ENCODE measurements at places on chromosomes 1 and 21. TPM values are rescaled to one million over a fixed set of nuclear protein-coding genes. Genes with fewer than 3 reads are reported as not detected.

DNA sequence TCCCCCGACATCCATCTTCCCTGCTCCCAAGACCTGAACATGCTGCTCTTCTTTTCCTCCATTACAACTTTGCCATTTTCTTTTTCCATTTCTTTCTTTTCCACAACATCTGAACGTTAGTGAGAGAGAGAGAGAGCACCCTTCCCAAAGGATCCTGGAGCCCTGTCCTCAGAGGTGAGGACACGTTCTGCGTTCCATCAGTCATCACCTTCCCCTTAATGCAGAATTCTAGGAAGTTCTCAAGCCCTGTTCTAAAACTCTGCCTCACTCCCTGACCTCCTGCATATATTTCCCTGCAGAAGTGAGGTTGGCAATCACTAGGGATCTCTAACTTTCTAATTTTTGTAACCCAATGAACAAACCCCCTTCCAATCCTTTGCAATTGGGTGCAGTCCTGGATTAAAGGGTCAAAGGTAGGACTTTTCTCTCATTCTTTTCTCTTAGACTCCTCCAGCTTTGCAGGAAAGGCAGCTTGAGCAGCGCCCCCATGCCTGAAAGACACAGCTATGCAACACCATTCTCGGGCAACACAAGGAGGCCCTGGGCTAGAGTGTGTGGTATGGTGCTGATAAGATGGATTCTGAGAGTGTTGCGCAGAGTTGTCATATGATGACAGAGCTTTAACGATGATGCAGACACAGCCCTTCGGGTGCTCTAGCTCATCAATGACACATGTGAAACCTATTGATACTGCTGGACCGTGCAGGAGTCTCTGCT, 59.2 kb upstream of the TNR start:
- no peak for DNase-seq

GRCh38 chr1:62796221-62796620, 12.3 kb downstream of the ATG4C start:
- DNase-seq = no peak

- peak; percentile 75 for DNase-seq
These were observed 825 bp downstream of the DCAF8 start for GRCh38 chr1:160261556-160261892.

DNA sequence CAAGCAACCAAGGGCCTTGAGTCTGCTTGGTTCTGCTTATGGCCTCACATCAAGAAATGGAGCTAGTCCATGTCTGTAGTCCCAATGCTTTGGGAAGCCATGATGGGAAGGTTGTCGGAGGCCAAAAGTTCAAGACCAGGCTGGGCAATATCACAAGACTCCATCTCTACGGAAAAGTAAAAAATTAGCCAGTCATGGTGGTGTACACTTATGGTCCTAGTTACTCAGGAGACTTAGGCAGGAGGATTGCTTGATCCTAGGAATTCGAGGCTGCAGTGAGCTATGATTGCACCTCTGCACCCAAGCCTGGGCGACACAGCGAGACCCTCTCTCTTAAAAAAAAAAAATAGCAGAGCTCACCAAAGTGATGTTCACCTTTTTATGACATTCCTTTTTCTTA, 80.1 kb upstream of the DNAJC6 start:
- DNase-seq = no peak

- DNase-seq = no peak
These were observed 262.2 kb upstream of the POU3F1 start for GRCh38 chr1:38308780-38309179.

- no peak for DNase-seq
These were observed 144.3 kb downstream of the FCRL5 start for GRCh38 chr1:157407917-157408525.

- no peak for DNase-seq
These were observed 62.1 kb downstream of the DEGS1 start for GRCh38 chr1:224245188-224245587.

DNA sequence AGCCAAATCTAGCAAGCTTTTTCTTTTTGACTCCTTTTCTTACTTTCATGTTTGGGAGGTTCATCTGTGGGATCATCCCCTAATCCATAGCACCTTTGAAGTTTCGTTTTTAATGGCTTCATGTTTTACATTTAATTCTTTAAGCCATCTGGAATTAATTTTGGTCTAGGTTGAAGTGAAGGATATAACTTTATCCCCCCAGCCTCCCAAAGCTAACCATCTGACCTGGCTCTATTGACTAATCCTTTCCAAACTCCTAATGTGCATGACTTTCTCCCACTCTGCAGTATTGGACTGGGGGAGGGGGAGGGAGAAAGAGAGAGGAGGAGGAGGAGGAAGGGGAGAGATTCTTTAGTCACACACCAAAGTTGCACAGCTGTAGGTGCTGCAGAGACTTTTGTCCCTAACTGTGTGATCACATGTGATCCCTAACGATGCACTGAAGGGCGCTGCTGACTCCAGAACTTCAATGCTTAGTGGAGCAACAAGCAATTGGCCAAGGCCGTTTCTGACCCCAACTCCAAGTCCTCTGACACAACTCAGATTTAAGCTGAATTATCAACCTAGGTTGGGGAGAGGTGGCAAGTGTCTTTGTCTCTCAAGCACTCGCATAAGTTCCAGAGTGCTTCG, 191.6 kb downstream of the HUNK start:
- DNase-seq = no peak

DNA sequence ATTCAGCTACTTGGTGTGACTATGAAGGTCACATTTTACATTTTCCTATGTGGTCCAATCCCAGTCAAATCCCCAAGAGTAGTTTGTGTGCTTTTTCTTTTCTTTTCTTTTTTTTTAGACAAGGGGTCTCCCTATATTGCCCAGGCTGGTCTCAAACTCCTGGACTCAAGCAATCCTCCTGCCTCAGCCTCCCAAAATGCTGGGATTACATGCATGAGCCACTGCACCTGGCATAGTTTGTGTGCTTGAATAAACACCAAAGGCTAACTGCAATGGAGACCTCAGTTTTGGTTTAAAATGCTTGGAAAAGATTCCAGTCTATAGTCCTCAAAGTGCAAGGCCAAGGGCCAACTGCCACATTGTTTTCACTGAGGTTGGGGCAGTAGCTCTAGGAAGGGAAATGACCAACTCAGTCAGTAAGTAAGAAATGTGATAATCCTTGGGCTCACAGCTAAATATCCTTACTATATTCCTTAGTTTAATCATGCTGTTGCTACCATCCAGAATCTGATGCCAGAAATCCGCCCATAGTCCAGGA, 38.6 kb downstream of the EIF2B3 start:
- no peak for DNase-seq

DNA sequence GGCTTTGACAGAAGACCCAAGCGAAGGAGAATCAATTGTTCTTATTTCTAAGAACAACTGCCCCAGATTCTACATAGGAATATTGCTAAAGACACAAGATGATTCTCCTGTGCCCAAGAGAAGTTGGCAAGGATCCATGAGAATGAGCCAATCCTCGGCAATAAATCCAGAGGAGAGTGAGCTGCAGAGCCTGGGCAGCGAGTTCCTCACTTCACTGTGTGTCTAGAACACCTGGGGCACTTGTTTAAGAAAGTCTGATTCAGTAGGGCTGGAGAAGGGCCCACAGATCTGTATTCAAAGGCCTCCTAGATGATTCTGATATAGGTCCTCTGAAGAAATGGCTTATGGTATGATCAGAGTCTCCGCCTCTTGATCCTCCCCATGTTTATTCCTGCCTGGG, 31.8 kb downstream of the GADD45A start:
- DNase-seq = no peak

DNA sequence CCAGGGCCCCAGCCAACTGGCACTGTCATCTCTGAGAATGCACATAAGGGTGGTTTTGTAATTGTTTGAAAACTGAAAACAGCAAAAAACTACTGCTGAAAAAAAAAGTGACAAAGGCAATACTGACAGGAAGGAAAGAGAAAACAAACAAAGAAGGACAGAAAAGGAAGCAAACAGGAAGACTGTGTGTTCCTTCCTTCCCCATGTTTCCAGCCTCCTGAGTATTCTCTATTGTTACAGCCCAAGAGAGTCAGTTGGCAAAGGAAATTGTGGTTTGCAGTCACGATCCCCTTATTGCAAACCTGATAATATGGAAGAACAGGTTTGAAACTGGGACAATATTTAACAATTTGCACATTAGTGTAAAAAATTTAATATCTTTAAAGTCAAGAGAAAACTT, 1177.6 kb downstream of the PLA2G4A start:
- no peak for DNase-seq

DNA sequence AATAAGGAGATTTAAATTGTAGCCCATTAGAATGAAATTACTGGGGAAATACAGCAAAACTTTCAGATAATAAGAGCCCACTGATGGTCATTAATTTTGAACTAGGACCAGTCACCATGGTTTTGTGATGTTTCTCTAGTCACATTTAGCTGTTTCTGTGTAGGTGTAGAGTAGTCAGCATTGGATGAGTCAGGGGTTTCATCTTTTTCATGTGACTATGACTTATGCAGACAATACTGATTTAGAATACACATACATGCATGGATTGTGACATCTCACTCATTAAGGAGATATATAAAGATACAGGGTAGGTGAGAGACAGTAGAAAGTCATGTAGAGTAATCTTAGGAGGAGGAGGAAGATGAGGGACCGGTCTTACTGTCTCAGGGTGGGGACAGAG, 1192.7 kb downstream of the KCNT2 start:
- DNase-seq = no peak

DNA sequence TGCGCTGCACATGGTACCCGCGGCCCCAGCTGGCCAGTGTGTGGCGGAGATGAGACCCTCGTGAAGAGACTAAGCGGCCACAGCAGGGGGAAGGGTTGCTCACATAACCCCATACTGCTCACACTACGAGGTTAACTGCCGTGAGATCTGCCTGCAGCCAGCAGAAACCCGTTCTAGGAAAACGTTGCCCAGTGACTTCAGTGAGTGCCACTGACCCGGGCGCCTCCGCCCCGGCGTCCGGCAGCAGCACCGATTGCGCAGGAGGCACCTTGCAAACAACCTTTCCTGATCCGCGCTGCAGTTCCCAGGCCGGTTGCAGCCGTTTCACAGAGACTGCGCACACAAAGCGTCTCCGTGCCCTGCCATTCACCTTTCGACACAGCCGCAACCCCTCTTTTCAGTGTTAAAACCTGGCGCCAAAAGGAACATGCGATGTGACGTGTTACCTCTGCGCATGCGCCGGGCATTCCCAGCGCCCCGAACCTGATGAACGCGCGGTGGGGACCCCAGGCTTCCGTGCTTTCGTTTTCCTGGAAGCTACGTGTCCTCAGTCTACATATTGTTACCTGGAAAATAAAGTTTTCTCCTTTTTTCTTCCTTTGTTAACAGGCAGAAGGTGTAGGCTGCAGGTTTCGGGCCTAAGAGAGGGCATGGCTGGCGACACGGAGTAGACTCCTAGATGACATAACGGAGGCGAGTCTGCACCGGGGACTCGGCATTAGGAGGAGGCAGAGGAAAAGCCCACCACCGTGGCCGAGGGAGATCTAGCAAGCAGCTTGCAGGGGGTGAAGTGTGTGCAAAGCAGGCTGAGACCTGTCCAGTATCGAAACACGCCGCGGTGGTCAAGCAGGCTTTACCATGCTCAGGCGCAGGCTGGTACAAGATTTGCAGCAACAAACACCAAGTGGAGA, 8.9 kb downstream of the VPS26C start:
- peak; percentile 83 for DNase-seq

DNA sequence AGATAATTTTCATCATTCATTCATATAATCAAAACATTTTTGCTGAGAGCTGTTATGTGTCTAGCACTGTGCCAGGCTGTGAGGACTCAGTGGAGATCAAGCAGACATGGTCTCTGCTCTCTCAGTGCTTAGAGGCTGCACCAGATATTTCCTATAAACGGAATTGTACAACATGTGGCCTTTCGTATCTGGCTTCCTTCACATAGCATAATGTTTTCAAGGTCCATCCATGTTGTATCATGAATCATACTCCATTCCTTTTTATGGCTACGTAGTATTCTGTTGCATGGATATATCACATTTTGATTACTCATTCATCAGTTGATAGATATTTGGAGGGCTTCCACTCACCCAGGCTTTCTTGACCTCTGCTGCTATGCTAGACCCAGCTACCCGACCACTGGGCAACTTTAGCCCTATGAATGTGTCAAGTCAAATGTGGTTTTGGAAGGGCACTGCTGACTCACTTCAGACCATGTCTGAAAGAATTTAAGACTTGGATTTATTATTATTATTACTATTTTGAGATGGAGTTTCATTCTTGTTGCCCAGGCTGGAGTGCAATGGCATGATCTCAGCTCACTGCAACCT, 18.5 kb downstream of the NCF2 start:
- DNase-seq = no peak

- DNase-seq = no peak
These were observed 455 bp downstream of the BSDC1 start for GRCh38 chr1:32393832-32394140.

DNA sequence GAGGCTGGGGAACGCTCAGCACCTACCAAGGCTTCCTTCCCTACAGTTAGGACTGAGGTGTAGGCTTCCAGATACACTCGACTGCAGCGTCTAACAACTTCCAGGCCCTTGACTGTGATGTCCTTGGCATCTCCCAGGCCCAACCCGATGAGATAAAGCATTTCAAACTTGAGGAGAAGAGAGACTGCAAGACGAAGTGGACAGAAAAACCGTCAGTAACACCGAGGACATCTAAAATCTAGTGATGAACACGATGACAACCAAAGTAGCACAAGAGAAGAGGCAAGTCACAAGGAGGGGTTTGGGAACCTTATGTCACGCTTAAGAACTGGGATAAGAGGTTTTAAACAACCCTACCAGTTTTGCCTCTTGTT, 314 bp downstream of the DPH5 start:
- DNase-seq = peak; percentile 9

DNA sequence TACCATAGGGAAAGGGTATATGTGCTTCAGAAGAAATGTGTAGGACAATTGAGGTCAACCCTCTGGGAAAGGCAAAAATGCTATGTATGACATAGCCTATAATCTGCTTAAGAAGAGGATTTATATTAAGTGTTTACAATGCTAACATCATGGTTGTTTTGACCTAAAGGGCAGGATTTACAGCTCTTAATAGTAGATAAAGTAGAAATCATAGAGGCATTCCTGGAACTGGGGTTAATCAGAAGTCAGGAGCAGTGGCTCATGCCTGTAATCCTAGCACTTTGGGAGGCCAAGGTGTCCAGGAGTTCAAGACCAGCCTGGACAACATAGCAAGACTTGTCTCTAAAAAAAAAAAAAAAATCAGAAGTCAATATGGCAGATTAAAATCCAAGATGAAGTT, 8.7 kb upstream of the RPL11 start:
- DNase-seq = no peak

DNA sequence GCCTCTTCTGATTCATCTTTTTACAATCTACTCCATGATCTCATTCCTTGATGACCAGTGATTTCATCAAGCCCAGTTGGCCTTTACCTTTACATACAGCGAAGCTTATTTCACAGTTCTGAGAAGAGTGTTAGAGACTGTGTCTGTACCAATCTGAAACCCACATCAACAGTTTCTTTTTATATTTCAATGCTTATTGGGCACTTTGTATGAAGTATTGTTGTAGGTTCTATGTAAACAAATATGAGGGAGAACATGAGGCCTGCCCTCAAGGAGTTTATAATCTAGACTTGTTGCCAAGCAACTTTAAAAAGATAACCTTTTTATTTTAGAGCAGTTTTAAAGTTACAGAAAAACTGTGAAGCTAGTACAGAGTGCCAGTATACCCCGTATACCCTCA, 27.5 kb upstream of the RWDD3 start:
- DNase-seq = no peak

- DNase-seq = no peak
These were observed 24.6 kb upstream of the CDK11A start for GRCh38 chr1:1748686-1749321.

PYHIN1 gene
- 19.5 TPM for total RNA-seq

CD84 gene
- total RNA-seq = 16.3 TPM

CNIH3 gene
- total RNA-seq = 1.4 TPM

DCST2 gene
- 0.27 TPM for total RNA-seq

FGR gene
- total RNA-seq = 0.21 TPM

TBX19 gene
- total RNA-seq = 2.0 TPM

WDR4 gene
- 73.2 TPM for total RNA-seq

LENEP gene
- 1.8 TPM for total RNA-seq

NBPF6 gene
- total RNA-seq = 0.13 TPM

Measured in activated T-helper 1 cell treated with anti-CD3 and anti-CD28 coated beads, Interleukin-12 subunit alpha, Interleukin-12 subunit beta, Interleukin-2, Interleukin-4 antibody, amounts not matched to agents 30 ng/mL and 10 ng/mL and 1 ng/mL, durations not matched to agents 14 hours and 24 hours and 36 hours (primary cell).